ENCODE measurements at places on chromosomes 3 and 15.
A peak's percentile ranks its signal among the peaks of the same experiment; 100 is the strongest.

- DNase-seq = no peak
Measured at GRCh38 chr15:92079047-92079446, 225.5 kb downstream of the SLCO3A1 start.

- DNase-seq = no peak
Measured at GRCh38 chr3:111595232-111595631, at the start of gene ZBED2. Gene ZBED2 (minus strand): TSS chr3:111595346. CDS start chr3:111594201, 1,145 bp downstream.

DNA sequence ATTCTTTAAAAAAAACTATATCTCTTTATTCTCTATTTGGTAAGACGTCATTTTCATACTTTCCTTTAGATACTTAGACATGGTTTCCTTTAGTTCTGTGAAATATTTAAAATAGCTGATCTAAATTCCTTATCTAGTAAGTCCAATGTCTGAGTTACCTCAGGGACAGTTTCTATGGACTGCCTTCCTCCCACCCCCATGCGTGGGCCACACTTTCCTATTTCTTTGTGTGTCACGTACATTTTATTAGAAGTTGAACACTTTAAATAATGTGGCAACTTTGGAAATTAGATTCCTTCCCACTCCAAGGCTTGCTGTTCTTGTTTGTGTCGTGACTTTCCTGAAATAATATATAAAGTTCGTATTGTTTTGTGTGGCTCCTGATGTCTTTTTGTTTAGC is 260.7 kb downstream of the EDEM1 start:
- DNase-seq = no peak

- DNase-seq = no peak
Measured at GRCh38 chr15:62241135-62241770, 76.2 kb upstream of the C2CD4B start.

GRCh38 chr3:186235554-186235953 is 126.5 kb downstream of the DGKG start:
- no peak for DNase-seq

GRCh38 chr3:49661281-49661680 is 12.9 kb upstream of the APEH start:
- DNase-seq = no peak

DNA sequence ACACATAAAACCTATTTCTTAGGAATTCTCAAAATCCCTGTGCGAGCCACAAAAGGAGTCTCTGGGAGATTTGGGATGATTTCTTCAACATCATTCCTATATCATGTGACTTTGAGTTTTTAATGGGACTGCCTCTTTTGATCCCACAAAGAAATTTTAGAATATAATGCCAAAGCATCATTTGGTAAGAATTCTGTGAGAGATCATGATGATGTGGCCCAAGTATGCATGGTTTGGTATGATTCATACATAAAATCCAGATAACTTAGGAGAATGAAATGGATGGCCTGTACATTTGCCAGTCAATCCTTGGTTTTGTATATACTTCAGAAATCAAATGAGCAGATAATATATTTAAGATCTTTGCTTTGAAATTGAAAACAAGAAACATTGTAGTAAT is 61.3 kb downstream of the UBE2E2 start:
- DNase-seq = no peak

DNA sequence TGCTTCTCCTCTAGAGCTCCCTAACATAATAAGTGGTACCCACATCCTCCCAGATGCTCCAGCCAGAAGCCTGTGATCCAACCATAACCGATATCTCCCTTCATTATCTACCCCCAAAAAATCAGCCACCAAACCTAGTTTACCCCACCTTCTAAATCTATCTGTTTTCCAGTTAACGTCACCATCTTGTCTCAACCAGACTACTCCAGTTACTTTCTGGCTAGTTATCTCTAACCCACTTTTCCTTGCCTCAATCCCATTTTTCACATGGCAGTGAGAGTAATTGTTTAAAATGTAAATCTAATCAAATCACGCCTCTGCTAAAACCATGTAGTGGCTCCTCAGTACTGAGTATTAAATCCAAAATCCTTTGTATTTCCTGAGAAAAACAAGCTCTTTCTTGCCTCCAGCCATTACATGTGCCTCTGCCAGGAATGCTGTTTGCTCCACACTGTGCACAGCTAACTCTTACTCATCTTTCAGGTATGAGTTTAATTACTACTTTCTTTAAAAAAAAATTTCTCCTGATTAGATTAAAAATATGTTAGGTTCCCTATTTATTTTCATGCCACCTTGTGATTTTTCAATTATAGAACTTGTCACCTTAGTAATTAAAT is 15.4 kb downstream of the CCDC54 start:
- no peak for DNase-seq

DNA sequence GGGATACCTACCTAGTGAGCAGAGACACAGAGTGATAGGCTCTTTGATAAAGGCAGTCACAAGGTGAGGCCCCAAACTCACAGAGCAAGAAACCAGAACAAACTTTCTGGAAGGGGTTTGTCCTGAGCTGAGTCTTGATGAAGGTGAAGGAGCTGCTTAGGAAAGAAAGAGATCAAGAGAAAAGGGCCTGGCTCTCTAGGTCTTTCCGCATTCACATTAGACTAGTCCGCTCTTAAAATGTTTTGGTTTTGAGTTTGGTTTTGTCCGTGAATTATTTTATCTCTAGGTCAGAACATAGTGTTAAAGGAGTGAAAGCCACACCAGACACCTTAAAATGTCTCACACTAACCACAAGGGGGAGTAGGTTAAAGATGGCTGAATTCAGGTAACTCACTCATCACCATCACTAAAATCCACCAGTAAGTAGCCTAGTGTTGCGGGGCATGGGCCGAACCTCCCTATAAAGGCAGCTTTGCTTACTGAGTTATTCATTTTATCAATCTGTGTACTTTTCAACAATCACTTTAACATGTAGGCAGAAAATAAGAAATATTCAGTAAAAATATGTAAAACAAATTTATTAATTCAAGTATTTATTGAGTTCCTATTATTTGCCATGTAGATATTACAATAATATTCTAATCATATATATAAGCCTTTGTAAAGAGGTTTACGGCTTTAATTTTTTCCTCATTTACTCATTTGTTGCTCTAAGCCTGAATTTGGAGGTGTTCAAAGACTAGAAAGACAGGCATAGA is 121.5 kb upstream of the TSC22D2 start:
- DNase-seq = peak; percentile 56

GRCh38 chr3:110362751-110363150 is 708.9 kb upstream of the NECTIN3 start:
- no peak for DNase-seq

DNA sequence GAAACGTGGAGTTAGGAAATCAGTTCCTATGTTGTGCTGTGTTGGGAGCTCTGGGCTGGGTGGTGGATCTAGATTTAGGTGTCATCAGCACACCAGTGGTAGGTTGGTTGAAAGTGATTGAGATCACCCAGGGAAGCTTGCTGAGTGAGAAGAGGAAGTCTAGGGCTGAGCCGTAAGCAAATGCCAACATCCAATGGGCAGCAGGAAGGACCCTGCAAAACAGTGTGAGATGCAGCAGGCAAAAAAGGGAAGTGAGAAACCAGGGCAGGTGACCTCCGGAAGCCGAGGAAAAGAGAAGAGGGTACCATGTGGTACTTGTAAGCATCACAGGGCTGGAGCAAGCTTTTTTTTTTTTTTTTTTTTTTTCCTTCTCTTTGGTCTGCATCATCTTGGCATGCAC is 15.9 kb upstream of the COPG1 start:
- DNase-seq = peak; percentile 27

DNA sequence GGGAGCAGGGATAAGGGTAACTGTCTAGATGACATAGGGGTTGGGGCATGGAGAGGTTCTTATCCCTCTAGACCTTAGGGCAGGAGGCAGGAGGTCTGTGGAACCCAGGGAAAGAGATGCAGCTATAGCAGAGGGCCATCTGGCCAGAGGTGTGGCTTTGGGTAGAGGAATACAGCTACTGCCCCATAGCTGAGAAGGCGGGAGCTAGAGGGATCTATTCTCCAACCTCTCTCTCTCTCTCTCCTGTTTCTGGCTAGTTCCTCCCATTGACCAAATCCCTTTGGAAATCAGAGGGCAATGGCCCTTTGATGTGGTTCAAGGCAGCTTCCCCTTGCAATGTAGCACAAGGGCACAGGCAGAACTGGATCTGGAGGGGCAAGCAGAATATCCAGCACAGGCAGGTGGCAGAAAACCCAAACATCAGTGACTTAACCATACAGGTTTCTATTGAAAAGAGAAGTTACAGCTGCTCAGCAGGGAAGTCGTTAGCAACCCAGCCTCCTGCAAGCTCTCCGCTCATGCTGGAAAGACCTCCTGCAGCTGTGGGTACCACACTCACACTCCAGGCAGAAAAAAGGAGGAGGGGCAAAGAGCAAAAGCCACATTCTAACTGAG is 22.3 kb upstream of the LMOD3 start:
- no peak for DNase-seq

- DNase-seq = no peak
Measured at GRCh38 chr3:169339386-169339785, 324.1 kb downstream of the MECOM start.

DNA sequence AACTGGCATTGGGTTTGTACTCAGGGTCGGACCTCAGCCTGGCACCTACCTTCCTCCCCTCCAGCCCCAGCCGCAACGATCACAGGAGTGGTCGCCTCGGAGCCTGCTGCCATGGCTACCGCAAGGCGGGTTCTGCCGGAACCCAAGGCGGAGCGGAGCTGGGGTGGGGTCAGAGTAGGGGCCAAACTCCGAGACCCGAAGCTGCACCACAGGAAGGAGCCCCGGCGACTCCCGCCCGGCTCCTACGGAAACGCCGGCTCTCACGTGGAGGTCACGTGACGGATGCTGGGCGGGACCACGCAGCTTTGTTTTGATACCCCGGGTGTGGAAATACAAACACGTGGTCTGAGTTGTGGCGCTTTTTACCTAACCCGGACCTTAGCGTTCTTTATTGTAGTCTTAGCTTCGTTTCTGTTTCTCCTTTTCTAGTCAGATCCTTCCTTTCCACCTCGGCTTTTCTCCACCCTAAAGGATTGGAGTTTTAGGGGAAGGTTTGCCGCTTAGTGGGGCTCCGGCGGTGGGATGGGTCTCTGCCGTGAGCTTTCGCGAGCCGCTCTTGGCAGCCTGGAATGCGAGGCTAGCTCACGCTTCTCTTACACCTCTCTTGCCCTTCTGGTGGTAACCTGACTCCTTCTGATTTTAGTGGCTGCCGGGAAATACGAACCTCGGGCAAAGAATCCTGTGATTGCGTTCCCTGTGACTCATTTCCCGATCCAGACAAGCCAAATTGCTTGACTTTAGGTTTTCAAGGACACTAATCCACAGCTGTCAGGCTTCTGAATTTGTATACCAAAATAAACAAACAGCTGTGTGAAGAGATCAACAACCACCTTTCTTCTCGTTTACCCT is at the start of gene HSPBAP1:
Gene HSPBAP1, minus strand, starts transcription at position 264 of the 849 bp plus-strand sequence. Its CDS starts 151 bp downstream, at position 113.
- peak; percentile 86 for DNase-seq

- no peak for DNase-seq
Measured at GRCh38 chr3:128312271-128312670, 154.4 kb downstream of the DNAJB8 start.

GRCh38 chr3:81789691-81790090 is 28.2 kb upstream of the GBE1 start:
- no peak for DNase-seq

GRCh38 chr15:94968133-94968532 is 736.8 kb downstream of the MCTP2 start:
- DNase-seq = no peak

DNA sequence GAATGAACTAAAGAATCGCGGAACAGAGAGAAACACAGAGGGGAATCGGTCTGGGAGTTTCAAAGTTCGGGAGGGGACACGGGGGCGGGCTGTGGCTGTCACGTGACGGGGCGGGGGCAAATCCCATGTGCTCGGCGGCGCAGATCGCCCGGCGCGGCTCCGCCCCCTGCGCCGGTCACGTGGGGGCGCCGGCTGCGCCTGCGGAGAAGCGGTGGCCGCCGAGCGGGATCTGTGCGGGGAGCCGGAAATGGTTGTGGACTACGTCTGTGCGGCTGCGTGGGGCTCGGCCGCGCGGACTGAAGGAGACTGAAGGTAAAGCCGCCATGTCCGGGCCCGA is at the start of gene EIF4G1:
Gene EIF4G1, plus strand, starts transcription at position 244 of the 337 bp plus-strand sequence. CDS start 1,191 bp downstream, outside the sequence.
- DNase-seq = peak; percentile 93

Measured in CD4-positive, alpha-beta T cell treated with Interleukin-15 for 4 hours (primary cell).